ENCODE measurements at places on chromosomes 16 and 17.

DNA sequence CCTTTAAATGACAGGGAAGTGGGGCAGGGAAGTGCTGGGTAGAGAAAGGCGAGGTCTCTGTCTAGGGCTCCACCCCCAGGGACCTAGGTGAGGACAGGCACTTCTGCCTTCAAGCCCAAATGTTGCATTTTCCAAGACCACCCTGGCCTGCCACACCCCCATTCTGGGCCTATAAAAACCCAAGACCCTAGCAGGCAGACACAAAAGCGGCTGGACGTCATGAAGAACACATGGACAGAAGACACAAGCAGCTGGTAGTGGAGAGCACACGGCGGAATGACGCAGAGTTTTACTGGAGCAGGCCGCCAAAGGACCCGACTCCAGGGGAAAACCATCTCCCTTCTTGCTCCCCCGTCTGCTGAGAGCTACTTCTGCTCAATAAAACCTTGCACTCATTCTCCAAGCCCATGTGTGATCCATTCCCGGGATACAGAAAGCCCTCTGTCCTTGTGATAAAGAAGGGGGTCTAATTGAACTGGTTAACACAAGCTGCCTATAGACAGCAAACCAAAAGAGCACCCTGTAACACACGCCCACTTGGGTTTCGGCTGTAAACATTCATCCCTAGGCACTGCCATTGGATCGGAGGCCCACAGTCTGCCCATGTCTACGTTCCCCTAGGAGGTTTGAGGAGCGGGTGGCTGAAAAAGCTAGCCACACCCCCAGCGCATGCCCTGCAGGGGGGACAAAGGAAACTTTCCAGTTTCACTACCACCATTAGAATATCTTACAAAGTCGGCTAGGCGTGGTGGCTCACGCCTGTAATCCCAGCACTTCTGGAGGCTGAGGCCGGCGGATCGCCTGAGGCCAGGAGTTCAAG, 622.2 kb upstream of the SALL1 start:
- DNase-seq, result no peak

DNA sequence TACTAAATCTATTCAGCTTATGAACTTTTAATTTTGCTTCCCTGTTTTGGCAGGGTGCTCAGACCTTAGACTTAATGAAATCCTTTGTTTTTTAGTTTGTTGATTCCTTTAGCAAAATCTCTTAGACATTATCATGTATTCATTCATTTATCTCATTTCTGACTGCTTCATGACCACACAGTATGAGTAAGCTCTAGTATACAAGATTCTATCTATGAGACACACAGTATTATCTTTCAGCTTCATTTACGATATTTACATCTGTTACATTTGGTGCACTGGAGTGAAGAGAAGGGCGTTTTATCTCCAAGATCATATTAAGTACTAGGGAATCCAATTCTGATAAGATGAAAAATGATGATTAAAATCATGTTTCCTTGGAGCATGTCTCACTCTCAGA, 448.1 kb upstream of the CA10 start:
- DNase-seq, result peak; percentile 13

DNA sequence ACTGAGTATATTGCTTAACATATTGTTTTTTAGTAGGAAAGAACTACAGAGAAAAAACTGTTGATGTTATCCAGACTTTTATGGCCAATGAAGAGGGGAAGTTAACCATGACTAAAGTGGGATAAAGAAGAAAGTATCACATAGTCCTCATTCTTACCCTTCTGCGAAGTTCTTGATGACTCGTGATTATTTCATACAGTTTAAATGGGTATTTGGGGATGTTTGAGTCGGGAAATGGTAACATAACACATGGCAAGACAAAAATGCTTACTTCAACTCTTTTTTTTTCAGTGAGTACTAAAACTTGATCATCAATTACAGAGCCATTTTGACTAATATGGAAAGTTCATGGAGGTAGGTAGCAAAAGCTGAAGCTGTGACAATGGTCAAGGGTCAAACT, 4.9 kb downstream of the POLG2 start:
- DNase-seq, result no peak

GRCh38 chr17:64356304-64356686, 34.4 kb downstream of the PECAM1 start:
- no peak for DNase-seq

GRCh38 chr17:10417431-10417830, 4.3 kb downstream of the MYH8 start:
- no peak for DNase-seq

GRCh38 chr16:14545346-14545884, 84.6 kb downstream of the PARN start:
- DNase-seq, result no peak

DNA sequence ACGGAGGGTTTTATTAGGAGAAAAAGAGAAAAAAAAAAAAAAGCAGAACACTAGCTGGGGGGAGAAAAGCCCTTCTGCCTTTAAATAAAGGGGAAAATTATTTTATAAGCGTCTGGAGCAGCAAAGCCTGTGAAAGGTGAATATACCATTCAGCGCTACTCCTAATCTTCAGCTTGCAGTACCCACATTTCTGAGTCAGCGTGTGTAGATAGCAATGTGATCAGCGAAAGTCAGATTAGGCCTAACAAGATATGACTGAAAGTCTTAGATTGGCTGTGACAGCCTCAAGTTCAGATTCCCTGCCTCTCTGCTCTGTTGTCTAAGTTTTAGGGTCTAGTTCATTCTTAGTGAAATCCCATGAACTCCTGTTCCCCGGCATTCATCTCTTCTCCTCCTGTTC, 279.5 kb downstream of the TMEM114 start:
- no peak for DNase-seq

DNA sequence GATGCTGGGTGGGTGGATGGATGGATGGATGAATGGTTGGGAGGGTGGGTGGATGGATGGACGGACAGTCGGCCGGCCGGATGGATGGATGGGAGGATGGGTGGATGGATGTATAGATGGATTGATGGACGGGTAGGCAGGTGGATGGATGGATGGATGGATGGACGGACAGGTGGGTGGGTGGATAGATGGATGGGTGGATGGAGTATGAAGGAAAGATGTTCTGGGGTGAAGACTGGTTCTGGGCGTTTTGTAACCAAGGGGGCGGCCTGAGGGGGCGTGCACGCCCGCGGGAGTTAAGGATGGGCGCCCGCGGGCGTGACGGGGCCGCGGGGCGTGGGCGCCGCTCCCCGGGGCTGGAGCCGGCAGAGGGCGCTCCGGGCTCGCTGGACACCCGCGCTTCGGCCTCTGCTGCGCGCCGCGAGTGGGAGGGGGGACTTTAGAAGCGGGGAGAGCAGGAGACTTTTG, at the start of gene NECAB2:
Gene NECAB2, plus strand, starts transcription at position 407 of the 468 bp plus-strand sequence. CDS start 405 bp downstream, outside the sequence.
- DNase-seq, result peak; percentile 99

DNA sequence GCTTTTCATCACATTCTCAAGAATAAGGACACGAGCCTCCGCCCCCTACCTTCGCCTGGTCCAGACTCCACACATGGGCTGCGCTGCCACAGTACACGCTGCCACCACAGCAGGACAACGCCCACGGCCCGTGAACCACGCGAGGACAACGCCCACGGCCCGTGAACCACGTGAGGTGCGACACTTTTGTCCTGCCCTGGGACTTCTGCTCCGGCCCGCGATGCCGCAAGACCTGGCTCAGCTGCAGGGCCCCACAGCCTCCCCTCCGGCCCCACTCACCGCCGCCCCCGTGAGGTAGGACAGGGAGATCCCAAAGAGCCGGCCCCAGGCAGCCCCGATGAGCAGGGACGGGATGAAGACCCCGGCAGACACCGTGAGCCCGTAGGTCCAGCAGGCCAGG, 5.9 kb upstream of the CCDC154 start:
- no peak for DNase-seq

DNA sequence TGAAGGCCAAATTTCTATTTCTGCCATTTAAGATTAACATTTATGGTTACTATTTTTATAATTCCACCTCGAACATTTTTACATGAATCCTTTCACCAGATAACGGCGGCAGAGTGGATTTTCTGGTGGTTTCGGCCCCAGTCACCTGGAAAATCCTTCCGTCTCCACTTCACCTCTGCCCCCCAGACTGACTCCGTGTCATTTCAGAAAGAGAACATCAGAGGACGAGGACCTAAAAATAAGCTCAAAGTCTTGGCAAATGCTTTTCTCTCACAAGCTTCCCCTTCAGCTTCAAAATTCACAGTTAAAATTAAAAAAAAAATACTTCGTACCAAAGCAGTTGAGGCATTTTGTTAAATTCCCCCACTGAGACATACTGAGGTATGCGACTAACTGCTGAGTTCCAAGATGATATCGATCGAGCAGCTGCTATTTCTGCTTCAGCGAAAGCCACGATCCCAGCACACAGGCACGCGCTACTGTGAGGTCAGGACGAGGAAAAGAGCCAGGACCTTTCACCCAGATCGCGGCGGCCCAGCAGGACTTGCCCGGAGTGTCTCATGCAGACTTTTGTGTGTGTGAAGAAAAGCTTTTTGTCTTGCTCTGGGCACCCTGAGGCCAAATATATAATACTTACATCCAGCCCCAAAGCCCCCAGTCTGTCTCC, 36.8 kb downstream of the ASPA start:
- peak; percentile 94 for DNase-seq

- peak; percentile 36 for DNase-seq
Measured at GRCh38 chr17:78922816-78923498, 2.2 kb downstream of the TIMP2 start.

GRCh38 chr17:57107498-57108101, 22.6 kb downstream of the AKAP1 start:
- DNase-seq, result peak; percentile 69

GRCh38 chr16:4699046-4699556, 5.7 kb downstream of the NUDT16L1 start:
- DNase-seq, result peak; percentile 60

DNA sequence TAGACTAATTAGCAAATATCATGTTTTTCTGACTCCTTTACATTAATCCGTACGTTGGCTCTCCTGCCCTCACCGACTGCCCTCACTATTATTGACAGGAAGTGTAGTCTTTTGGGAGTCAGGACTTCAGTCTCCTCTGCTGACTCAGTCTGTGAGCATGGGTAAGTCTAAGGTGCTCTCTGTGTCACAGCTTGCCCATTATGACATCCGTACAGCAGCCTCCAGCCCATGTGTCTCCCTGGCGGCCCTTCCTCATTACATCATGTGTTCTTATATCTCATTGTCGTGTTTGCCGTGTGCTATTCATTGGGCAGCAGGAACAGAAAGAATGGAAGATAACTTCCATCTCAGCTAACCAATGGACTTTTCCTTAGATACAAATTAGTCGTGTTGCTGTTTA, 77.5 kb downstream of the MRTFB start:
- DNase-seq, result no peak

DNA sequence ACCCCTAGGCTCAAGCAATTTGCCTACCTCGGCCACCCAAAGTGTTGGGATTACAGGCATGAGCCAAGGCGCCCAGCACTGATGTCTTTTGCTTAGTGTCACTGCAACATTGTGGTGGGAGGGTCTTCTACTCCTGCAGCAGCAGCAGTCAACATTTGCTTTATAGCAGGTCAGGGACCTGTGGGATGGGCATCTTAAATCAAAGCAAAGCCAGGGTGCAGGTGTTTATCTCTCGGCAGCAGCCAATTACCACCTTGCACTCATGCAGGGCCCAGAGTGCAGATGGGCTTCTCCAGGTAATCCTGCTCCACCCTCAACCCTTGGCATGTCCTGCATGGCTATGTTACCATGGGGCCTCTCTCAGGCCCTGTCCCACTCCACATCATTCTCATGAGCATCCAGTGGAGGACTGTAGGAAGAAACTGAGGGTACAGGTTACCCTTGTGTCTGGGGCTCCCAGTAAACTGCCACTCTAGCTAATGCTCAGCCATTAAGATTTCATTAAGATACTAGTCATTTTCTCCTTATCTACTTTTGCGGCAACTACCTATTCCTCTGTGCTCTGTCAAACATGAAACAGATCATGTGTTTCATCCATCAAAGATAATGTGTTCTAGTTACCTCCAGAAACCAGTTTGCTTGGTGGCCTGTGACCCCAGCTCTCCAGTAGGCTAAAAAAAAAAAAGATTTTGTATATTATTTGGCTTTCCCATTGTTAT, 16.8 kb downstream of the ADGRG5 start:
- DNase-seq, result no peak

DNA sequence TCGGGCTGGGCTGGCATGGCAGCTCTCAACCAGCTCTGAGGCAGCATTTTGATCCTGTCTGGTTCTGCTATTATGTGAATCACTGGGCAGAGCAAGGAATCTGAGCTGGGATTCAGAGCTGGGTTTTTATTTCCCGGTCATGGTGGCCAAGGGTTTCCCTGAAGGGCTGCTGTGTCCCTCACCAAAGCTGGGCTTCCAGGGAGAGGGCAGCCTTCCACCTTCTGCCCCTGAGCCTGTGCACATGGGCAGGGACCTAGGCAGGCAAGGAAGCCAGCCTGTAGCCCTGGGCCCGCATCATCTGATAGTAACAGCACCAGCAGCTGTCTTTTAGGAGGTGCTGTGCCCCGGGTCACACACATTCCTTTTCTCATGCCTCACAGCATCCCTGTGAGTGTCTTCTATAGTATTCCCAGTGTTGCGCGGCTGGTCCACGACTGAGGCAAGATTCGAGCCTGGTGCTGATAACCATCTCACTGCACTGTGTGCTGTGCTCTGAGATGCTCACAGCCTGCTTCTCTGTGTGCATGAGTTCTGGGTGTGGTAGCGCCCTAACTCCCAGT, 85.3 kb upstream of the PLCG2 start:
- DNase-seq, result peak; percentile 73

DNA sequence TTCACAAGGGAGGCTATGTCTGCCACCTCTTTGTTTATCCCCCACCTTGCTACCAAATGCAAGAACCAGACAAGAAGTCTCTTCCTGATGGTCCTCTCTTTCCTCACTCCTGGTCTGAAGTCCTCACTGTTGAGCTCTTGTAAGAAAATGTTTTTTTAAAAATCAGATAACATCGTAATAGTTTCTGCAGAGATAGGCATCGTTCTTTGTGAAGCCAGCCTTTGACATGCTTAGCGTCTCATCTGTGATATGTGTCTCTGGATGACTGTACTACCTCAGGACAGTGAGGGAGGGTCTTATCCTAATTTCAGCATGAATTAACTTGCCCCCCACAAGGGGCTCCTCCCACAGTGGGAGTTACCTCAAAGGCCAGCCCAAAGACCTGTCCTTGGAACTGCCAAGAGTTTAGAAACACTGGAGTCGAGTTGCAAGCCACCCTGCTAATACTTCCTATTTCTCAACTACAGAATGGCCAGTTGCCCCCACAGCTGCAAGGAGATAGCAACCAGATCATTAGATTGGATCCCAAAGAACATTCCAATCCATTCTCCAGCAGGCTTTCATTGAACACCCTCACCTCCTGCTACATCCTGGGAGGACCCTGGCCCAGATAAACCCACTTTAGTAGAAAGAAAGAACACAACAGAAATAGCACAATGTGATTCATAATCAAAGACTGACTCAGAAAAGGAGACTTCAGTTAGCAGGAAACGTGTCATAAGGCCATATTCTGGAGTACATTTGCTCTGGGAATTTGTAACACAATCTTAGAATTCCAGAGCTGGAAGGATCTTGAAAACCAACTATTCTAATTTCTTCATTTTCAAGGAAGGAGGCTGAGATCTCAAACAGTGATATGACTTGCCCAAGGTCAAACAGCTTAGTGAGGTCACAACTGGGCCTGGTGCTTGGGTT, 151.0 kb downstream of the IRX3 start:
- peak; percentile 82 for DNase-seq

- peak; percentile 82 for DNase-seq
Measured at GRCh38 chr17:82247856-82248671, 19.2 kb downstream of the SLC16A3 start.

GRCh38 chr17:19900809-19901208, 33.1 kb upstream of the ULK2 start:
- no peak for DNase-seq

All from osteoblast (primary cell).